Esophagus squamous epithelium (tissue), 5 donors: ENCODE measurements at places on chromosomes 13 and 19. TPM values are rescaled to one million over a fixed set of nuclear protein-coding genes. Genes with fewer than 3 reads are reported as not detected.

SHISA7 gene
- total RNA-seq: not detected

ENOX1 gene
- not detected for total RNA-seq

DNA sequence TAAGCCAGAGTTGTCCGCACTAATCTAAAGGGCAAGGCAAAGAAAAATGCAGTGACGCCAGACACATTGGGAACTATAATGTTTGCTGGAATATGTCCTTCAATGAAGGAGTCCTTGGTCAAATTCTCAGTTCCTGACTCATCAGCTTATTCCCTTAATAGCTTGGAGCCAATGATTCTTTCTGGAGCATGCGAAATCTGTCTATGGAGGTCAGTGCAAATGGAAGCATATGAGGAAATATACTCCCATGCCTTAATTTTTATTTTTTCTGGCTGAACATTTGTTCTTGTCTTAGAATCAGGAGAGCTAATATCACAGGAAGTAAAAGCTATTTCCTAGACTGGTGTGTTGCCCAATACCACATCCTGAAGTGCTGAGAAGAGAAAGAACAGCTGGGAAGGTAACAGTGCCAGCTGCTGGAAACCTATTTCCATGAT is 289.8 kb upstream of the SPRY2 start:
- H3K4me1 ChIP-seq: no peaks in the 10 kb centered on the region
- H3K4me3 ChIP-seq: no peak overlapping the region
- no peak overlapping the region for H3K27ac ChIP-seq
- no peaks in the 10 kb centered on the region for H3K36me3 ChIP-seq

- H3K4me1 ChIP-seq: peaks cover 2% of the 10 kb centered on the region
- DNase-seq: no peak
- H3K27me3 ChIP-seq: no peaks in the 10 kb centered on the region
- no peak overlapping the region for H3K4me3 ChIP-seq
- peak overlapping the region; percentile 4 for H3K27ac ChIP-seq
Observed at GRCh38 chr13:50518781-50519201, 324.7 kb downstream of the DLEU7 start.

- H3K4me3 ChIP-seq: no peak overlapping the region
- no peaks in the 10 kb centered on the region for H3K27me3 ChIP-seq
Observed at GRCh38 chr19:55660404-55660803, 5.6 kb downstream of the U2AF2 start.

GRCh38 chr19:19107654-19108053 is 30.6 kb downstream of the TMEM161A start:
- no peaks in the 10 kb centered on the region for H3K36me3 ChIP-seq
- H3K27ac ChIP-seq: no peak overlapping the region
- H3K4me1 ChIP-seq: peaks cover 48% of the 10 kb centered on the region
